ENCODE measurements at places on chromosomes 1 and 21.

DNA sequence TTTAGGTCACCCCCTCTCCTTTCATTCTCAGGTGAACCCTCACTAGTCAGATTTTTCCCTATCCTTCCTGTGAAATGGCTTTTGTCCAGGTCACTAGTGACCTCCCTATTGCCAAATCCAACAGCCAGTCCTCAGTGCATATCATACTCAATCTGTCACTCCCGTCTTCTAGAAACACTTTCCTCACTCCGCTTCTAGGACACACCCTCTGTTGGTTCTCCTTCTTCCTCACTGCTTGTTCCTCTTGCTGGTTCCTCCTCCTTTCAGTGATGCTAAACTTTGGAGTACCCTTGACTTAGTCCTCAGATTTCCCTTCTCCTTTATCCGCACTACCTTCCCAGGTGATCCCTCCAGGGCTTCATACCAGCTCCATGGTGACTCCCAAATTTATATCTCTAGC, 94.3 kb downstream of the RNF220 start:
- DNase-seq = no peak

DNA sequence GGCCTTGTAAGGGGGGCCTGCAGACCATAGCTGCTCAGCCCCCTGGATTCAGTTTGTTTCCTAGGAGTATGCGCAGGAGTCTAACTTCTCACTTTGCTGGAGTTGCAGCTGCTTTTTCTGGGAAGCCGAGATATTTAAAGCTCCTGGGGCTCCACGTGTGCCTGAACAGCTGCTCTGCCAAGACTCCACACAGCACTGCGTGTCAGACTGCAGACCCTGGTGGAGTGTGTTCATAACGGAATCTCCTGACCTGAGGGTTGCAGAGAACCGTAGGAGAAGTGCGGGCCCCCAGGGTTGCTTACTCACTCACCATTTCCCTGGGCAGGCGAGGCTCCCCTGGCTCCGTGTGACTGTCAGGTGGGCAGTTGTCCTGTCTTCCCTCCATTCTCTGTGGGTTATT, 474.3 kb upstream of the TMPRSS15 start:
- DNase-seq = no peak

DNA sequence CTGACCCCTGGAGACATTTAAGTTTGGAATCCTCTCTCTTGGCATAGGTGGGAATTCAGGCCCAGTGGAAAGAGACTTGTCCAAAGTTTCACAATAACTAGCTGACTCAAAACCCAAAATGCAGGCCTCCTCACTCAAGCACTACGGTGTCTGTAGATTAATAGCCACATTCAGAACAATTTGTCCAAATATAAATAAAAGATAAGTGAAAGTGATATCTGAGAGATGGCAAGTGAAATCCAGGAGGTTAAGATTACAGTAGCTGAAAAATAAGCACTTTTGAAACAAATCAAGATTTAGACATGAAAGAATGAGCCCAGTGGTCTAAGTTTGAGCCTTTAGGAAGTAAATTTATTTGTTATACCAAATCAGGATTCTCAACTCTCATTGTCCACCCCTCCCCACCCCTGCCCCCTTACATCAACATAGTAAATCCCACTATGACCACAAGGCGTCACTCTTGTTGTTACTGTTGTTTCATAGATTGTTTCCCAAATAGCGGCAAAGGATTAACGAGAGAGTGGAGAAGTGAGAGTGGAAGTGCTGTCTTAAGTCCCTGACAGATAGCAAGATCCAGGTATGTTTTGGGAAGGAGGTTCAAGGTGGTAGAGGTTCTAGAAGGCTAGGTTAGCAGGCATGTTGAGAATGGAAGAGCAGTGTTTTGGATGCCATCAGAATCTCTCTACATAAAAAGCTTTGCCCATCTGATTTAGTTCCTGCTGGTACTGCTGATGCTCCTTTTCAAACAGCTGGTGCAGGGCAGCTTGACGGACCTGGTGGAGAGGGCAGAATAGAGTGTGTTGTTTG, 7.1 kb upstream of the TPM3 start:
- no peak for DNase-seq

GRCh38 chr1:203152158-203153034, 23.2 kb downstream of the MYBPH start:
- DNase-seq = no peak

GRCh38 chr1:238052496-238053266, 162.0 kb upstream of the ZP4 start:
- DNase-seq = no peak

- no peak for DNase-seq
Measured at GRCh38 chr21:27047283-27047657, 80.4 kb upstream of the ADAMTS5 start.

DNA sequence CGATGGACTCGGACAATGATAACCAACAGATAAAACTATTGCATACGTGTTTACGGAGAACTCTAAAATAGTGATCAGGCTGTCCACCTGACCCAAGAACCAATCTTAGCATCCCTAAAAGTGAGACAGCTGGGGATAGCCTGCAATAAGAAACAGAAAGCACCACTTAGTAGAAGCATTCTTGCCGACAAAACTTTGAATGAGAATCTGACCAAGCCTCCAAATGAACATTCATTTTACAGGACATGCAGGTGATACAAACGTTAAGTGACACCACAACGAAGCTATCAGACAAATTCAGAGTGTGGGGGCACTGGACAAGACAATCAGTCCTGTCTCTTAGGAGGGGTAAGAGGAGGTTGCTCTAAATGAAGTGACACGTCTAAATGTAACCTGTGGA, 1.2 kb downstream of the PSMG1 start:
- DNase-seq = no peak

- DNase-seq = no peak
Measured at GRCh38 chr21:43203591-43203990, 34.8 kb downstream of the CRYAA start.

GRCh38 chr1:15259622-15260007, 12.6 kb downstream of the FHAD1 start:
- no peak for DNase-seq

DNA sequence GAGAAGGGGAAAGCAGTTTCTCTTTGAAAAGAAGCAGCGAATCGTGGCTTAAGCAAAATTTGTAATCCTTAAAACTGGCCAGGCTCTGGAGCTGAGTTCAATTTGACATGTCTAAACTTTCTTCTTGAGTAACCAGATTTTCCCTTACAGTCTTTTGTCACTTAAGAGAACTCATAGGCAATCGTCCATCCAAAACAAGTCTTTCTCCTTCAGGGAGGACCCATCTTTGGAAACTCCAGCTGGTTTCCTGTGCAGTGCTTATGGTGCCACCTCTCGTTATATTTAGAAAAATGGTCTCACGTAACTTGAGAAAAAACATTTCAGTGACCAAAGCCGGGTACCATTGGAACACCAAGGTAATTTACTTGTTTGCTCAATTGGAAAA, 1.8 kb upstream of the PTTG1IP start:
- no peak for DNase-seq

- DNase-seq = no peak
Measured at GRCh38 chr1:189656628-189657530, 820.8 kb downstream of the BRINP3 start.

GRCh38 chr1:3429320-3429719, 25.1 kb upstream of the ARHGEF16 start:
- no peak for DNase-seq

- DNase-seq = no peak
Measured at GRCh38 chr1:100253552-100253951, 3.9 kb upstream of the DBT start.

DNA sequence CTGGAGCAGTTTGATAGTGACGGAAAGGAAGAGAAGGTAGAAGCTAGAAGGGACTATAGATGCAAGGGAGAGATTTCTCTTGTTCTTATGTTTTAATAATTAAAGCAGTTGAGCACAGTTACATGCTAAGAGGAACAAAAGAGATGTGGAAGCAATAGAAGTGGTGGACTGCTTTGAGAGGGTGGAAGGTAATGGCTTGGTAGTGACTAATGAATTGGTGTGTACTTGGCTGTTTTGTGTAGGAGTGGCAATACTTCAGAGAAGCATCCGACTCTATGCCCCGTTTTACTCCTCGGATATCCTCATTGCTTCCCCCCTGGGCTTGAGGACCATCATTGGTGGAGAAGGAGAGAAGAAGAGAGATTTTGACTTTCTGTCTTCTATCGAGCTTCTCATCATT, 12.8 kb downstream of the UTP25 start:
- no peak for DNase-seq

DNA sequence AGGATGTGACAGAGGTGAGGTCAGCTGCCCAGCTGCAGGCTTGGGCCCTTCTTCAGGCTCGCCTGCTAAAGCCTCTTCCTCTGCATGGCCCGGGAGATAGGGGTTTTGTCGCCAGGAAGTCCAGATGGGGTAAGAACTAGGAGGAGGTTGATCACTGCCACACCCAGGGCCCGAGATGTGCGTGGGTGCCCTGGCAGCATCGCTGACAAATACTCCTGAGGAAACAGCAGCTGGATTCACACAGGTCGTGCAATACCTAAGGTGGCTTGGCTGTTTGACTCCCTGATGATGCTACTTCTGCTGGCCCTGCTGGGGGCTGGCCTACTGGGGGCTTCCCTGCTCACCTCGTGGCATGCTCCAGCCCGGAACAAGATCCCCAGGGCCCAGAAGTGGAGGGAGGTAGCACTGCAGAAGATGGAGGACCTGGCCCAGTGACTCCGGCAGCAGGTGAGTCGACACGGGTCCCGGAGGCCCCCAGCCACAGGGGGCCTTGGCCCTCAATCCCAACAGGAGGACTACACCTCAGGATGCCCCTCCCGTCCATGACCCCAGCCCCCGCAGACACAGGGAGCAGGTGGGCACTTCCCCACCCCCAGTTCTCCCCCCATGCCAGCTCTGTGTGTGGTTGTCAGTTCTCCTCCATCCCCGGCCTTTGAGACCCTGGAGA, 29.6 kb downstream of the FAAH start:
- no peak for DNase-seq

DNA sequence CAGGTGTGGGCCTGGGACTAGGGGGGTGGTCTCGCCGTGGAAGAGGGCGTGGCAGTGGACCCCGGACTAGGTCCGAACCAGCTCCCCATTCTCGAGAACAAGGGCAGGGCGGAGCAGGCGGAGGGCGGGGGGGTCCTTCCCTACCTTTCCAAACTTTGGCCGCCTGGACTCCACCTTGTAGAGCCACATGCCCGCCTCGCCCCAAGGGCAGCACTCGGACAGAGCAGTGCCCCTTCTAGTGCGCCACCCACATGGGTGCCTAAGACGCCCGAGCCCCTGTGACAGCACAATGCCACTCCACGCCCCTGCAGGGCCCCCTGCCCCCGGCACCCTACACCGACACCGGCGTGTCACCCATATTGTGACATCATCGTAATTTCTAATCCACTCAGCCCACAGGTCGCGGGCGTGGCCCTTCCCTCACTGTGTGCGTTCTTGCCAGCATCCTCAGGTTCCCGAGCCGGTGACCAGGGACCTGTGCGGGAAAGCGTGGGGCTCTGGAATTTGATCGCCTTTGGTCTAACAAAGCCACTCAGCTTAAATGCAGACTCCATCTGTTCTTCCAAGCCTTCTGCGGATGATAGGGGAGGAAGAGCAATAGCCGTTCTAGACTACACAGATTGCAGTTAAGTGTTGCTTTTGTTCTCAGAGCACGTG, 553 bp upstream of the STMN1 start:
- DNase-seq = no peak

DNA sequence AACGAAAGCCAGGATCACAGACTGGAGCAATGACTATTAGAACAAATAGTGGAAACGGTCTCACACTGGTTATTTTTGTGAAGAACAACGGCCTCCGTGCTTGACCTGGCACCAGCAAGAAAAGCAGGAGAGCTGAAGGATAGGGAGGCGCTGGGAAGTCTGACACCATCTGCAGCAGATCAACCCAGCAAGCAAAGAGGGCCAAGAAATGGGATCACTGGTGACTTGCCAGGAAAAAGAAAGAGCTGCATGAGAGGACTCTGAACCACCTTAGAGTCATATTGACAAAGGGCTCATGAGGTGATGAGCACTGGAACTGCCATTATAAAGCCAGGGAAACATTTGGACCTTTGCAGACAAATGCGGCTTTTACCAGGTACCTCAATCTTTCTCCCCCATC, 25.0 kb downstream of the MTOR start:
- no peak for DNase-seq

DNA sequence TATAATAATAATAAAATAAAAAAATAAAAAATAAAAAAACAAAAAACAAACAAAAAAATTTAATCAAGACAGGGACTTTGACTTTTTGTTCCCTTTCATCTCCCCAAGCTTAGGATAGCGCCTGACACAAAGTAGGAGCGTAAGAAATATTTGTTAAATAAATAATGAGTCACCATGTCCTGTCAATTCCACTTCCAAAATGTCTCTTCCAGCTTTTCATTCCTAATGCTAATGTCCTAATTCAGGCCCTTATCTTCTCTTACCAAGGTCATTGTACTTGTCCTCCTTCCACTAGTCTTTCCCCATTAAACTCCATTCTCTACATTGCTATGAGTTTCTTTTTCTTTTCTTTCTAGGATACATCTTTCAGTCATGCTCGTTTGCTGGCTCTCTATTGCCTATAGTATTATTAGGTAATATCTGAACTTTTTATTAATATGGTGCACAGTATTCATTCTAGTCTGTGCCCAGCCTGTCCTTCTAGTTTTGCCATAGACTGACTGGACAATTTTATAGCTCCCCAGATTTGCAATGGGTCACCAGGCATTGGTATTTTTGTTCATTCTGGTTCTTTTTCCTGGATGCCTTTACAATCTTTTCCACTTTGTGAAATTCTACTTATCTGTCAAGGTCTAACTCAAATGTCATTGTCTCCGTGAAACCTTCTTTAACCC, 11.4 kb downstream of the NEXN start:
- no peak for DNase-seq

DNA sequence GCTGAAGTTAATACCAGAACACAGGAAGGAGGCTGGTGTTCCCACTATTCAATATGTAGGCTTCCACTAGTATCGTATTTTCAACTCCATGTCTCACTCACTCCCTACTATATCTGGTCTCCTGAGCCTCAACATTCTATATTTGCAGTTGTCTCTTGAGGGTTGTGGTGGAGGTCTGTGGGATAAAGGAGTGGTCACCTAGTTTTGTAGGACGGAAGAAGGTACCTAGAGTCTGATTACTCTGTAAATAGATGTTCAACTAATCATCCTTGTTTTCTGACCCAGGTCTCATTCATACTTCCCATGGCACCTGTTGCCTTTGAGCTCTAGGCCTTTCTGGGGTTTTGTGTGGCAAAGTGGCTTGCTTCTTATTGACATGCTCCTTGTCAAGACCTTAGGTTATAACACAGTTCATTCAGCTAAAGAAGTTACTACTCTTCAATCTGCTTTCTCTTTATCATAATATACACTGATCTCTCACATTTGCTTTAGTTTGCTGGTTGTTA, 18.1 kb downstream of the IFT25 start:
- no peak for DNase-seq

DNA sequence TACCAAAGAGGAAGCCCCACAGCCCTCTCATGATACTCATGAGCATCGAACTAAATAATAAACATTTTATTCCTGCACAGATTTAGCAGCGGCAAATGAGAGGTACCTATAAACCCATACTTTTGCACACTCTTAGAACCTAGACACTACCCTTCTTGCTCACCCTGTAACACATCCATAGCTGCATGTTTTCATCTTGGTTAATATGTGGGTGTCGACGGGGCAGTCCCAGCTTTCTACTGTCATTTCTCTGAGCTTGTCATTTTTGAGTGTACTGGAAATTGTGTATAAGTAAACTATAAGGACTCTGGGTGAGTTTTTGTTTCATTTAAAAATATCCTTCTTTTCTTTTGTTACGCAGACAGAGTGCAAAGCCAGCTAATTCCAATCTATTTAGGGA, 25.5 kb downstream of the OVGP1 start:
- DNase-seq = no peak
